ENCODE measurements at places on chromosomes 4 and X.

DNA sequence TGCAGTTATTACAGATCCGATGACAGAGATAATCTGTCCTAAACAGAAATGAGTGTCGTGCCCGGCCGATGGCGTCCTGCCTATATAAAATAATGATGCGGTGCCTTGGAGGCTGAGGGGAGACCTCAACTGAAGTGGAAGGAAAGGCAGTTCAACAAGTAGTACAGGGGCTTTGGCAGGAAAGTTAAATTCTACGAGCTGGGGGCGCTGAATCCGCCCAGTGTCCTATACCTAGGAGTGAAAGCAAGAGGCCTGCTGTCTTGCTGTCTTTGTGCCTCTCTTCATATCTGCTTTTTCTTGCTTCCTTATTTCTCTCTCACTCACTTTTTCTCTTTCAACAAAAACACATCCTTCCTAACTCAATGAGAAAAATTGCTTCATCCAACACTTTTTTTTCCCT is 82.2 kb upstream of the PRPS2 start:
- DNase-seq = no peak

GRCh38 chr4:95124906-95125504 is 367.2 kb downstream of the BMPR1B start:
- no peak for DNase-seq

DNA sequence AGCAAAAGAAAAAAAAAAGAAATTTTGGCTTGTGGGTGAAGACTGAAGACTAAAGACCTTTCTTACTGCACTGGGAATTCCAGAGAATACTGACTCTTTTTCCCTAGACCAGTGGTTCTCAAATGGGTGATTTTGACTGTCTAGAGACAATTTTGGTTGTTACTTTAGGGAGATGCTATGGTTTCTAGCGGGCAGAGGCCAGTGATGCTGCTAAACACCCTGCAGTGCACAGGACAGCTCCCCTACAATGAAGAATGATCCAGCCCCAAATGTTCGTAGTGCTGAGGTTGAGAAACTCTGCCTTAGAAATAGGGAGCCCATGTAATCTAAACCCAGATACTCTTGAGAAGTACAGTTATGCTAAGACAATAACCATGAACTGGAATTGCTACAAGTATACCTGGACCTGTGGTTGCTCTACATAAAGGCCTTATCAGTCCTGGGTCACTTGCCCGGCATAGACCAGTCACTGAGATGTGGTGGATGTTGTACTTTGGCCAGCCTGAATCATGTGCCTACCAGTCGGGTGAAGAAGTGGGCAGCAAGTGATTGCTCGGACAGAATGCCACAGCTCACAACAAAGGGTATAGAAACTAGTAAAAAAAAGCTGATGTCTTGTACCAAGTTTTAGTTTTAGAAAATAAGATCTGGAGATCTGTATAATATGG is 16.0 kb downstream of the ARHGAP10 start:
- no peak for DNase-seq

GRCh38 chr4:109052821-109053220 is 249.6 kb downstream of the COL25A1 start:
- no peak for DNase-seq

GRCh38 chr4:121150003-121150402 is 14.1 kb downstream of the TNIP3 start:
- DNase-seq = no peak

- no peak for DNase-seq
These were observed 837.9 kb upstream of the LCORL start for GRCh38 chr4:18859468-18859867.

DNA sequence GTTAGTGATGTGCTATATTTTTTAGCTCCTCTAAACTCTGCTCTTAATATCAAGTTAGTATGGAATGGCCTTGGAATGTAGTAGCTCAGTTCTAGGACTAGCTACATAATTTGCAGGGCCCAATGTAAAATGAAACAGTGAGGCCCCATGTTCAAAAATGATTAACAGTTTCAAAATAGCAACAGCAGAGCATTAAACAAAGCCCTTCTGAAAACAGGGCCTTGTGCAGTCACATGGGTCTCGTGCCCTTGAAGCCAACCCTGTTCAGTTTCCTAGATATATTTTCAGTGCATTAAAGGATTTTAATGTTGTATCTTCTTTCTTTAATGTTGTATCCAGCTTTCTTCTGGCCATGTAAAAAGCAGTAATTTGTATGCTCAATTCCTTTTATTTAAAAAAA is 82.1 kb downstream of the TASL start:
- no peak for DNase-seq

- no peak for DNase-seq
These were observed 20.3 kb downstream of the FUNDC2 start for GRCh38 chrX:155046811-155047528.

GRCh38 chr4:157459785-157460184 is 239.3 kb downstream of the GRIA2 start:
- no peak for DNase-seq

All from stimulated activated CD8-positive, alpha-beta memory T cell treated with anti-CD3 and anti-CD28 coated beads, Interleukin-4, amount 100 ng/mL, for 24 hours (primary cell).